ENCODE measurements at places on chromosomes 13 and 19.

GRCh38 chr13:41627425-41627824 lies 170.1 kb downstream of the RGCC start:
- no peak for DNase-seq

DNA sequence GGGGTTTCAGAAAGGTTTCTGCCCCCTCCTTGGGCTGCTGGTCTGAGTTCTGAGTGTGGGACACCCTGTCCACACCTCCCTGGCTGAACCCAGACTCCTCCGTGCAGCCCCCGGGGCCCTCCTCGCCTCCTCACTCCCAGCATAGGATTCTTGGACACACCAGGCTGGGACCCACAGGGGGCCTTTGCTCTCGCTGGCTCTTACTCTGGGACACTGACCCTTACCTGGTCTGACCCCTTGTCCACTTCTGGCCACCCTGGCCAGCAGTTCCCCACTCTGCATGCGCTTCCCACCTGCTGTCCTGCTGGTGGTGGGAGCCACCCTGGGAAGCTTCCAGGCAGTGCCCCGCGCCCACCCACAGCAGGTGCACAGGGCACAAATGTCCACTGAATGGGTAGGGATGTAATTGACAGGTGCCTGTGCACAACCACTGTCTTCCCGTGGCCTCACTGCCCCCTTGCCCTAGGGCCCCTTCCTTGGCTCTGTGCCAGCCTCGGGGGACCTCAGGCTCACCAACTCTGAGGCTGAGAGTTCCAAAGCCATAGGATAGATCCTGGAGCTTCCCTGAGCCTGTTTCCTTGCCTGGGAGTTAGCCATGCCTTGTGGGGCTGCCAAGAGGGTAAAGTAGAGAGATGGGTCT lies 7.0 kb upstream of the SLC25A42 start:
- no peak for DNase-seq

DNA sequence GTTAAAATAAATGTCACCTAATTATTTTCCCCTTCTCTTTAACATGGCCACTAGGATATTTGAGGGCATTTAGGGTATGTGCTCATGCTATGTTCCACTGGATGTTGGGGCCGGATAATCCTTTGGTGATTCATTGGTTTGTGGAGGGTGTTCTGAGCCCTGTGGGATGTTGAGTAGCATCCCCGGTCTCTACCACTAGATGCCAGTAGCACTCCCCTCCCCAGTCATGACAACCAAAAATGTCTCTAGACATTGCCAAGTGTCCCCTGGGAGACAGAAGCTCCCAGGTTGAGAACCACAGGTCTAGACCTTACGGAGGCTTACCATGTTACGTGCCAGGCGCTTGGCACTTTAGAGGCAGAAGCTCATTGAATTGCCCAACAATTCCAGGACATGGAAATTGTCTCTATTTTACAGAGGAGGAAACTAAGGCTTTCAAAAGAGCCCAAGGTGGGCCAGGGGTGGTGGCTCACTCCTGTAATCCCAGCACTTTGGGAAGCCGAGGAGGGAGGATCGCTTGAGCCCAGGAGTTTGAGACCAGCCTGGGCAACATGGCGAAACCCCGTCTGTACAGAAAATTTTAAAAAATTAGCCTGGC lies 14.1 kb downstream of the SHANK1 start:
- DNase-seq, result peak; percentile 42

- no peak for DNase-seq
Observed at GRCh38 chr19:10001899-10002298, 8.4 kb downstream of the COL5A3 start.

- peak; percentile 100 for DNase-seq
Observed at GRCh38 chr19:39792999-39793546, 14.4 kb downstream of the LEUTX start.

Measured in Panc1 (cell line).